Caki2 (cell line): ENCODE measurements at places on chromosomes 4 and X. TPM values are rescaled to one million over a fixed set of nuclear protein-coding genes. Genes with fewer than 3 reads are reported as not detected.

Gene HMGB3
- total RNA-seq = 13.6 and 14.2 TPM in 2 replicates

Gene PTTG2
- not detected in 2 replicates for total RNA-seq

Gene GASK1B
- 44.9 and 84.5 TPM in 2 replicates for total RNA-seq

Gene ENAM
- not detected in 2 replicates for total RNA-seq

Gene KIT
- total RNA-seq = 0.44 TPM in 1 of 2 replicates, not detected in the other

Gene CTAG2
- not detected in 2 replicates for total RNA-seq

Gene SEC24D
- 31.7 and 42.6 TPM in 2 replicates for total RNA-seq

Gene FAM47C
- not detected in 2 replicates for total RNA-seq

Gene JADE1
- total RNA-seq = 23.2 and 25.2 TPM in 2 replicates

Gene EPGN
- total RNA-seq = 0.81 TPM in 1 of 2 replicates, not detected in the other

Gene LDB2
- not detected in 2 replicates for total RNA-seq

Gene PDZD4
- total RNA-seq = 4.3 and 8.5 TPM in 2 replicates

Gene COQ2
- total RNA-seq = 29.7 and 30.0 TPM in 2 replicates

Gene NOP14
- 21.7 and 26.6 TPM in 2 replicates for total RNA-seq

Gene SPANXB1
- total RNA-seq = not detected in 2 replicates

Gene MAGEA1
- total RNA-seq = not detected in 2 replicates

Gene FAM193A
- 5.0 and 5.1 TPM in 2 replicates for total RNA-seq

Gene GC
- total RNA-seq = not detected in 2 replicates
